Fibroblast of pulmonary artery (primary cell): ENCODE measurements at places on chromosomes 7 and 10.

DNA sequence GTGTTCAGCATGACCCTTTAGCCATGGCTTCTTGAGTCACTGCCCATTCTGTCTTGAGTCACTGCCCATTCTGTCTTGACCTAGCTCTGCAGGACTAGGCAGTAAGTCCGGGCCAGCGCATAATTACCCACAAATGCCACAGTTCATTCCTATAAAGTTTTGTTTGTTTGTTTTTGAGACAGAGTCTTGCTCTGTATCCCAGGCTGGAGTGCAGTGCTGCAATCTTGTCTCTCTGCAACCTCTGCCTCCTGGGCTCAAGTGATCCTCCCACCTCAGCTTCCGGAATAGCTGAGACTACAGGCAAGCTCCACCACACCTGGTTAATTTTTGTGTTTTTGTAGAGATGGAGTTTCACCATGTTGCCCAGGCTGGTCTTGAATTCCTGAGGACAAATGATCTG lies 32.7 kb upstream of the TARP start:
- no peak for DNase-seq

DNA sequence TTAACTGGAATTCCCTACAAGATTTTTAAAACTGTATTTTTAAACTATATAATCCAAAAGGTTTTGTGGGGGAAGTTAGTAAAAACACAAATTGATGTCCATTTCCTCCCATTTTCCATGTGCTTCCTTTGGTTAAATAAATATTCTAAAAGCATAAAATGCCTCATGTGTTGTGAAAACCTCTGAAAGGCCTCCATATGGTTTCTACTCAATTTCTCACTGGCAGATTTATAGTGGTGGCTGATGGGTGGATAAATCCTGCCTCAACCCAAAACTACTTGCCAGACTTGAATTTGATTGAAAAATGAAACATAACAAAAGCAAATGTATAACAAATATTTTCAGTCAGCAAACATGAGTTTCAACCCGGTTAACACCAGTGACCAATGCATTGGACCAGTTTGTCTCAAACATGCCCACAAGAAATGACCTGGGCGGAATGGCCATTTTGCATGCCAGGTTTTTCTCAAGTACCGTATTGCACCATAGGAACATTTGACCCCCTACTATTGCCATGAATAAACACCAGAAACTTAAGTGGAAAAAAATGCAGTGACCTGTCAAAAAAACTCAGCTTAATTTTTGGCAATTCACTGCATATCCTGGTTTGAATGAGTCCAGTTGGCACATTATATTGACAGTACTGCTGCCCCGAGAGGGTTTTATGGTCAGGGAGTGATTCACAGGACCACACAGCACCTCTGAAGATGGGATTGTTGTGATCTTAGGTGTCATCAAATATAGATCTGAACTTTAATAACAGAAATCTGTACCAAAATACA lies 454.6 kb upstream of the ANKRD30A start:
- no peak for DNase-seq

- peak; percentile 6 for DNase-seq
These were observed 274.4 kb downstream of the NEBL start for GRCh38 chr10:20622531-20623211.

GRCh38 chr7:36781011-36781738 lies 56.9 kb upstream of the AOAH start:
- no peak for DNase-seq

GRCh38 chr10:77699080-77699645 lies 61.6 kb upstream of the KCNMA1 start:
- no peak for DNase-seq
